ENCODE measurements at places on chromosomes 7 and 10.

GRCh38 chr7:139597028-139597427 lies 73.5 kb downstream of the CLEC2L start:
- no peak for DNase-seq

DNA sequence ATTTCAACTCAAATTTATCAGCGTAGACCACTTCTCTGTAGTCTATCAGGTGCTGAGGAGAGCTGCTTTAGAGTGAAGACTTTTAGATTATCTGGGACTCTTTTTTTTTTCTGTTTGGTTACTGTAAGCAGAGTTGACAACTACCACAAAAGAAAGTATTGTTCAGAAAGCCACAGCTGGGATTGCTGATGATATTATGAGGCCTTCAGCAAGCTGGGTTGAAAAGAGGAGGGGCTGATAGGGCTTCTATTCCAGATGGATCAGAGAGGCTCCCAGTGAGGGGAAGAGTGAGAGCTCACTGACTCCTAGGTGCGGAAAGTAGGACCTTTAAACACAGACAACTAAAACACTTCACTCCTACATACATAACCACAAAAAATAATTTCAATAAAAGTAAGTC lies 188.5 kb upstream of the FERD3L start:
- DNase-seq = no peak

- no peak for DNase-seq
Observed at GRCh38 chr10:45144326-45145070, 143.8 kb downstream of the ZNF22 start.

- no peak for DNase-seq
Observed at GRCh38 chr10:6151087-6151977, 51.4 kb upstream of the PFKFB3 start.

- DNase-seq = no peak
Observed at GRCh38 chr7:139916717-139917395, 87.8 kb downstream of the TBXAS1 start.

GRCh38 chr7:23346316-23346715 lies 47.2 kb downstream of the MALSU1 start:
- DNase-seq = no peak

GRCh38 chr10:3398825-3399646 lies 226.5 kb upstream of the PITRM1 start:
- no peak for DNase-seq

DNA sequence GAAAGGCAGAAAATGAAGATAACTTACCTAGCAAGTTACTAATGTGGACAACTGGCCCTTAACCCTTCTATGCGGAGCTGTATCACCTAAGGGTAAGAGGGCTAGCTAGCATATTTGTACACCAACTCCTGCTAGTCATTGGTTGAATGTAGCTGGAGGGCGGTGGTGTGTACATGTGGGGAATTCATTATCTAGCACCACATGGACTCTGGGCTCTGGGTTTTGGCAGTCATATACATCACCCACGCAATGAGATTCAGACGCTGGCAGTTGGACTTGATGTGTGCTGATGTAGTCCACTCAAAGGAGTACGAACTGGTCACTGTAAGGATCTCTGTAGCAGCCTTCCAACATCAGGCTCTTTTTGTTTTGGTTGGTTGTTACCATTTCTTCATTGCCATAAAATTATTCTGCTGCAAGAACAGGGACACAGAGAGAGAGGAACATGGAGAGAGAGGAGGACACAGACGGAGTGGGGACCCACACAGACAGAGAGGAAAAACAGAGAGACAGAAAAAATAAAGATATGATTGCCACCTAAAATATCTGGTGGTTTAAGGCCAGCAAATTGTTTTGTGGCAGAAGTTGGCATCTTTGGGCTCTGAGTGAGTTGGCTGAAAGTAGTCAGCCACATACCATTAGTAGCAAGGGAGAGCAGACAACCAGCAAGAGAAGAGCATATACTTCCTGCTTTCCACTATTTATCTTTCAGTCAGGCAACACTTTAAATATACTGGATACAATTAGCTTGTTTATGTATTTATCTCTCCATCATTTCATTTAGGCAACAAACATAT lies 76.7 kb upstream of the MTPN start:
- no peak for DNase-seq

- no peak for DNase-seq
Observed at GRCh38 chr7:137591421-137591837, 247.9 kb upstream of the PTN start.

GRCh38 chr7:79452495-79453265 lies 787 bp downstream of the MAGI2 start:
- no peak for DNase-seq

DNA sequence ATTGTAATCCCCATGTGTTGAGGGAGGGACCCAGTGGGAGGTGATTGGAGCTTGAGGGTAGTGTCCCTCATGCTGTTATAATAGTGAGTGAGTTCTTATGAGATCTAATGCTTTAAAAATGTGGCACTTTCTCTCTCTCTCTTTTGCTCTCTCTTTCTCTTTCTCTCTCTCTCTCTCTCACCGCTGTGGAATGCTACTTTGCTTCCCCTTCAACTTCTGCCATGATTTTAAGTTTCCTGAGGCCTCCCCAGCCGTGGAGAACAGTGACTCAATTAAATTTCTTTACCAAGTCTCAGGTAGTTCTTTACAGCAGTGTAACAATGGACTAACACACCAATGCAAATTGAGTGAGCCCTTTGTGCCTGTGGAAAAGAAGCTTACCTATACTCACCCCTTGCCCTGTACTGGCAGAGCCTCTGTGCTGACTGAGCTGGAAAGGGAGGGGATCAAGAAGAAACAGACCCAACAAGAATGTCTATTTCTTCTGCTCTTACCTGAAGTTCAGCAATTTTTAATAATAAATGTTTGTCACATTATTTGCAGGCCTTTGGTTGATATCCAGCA lies 642.5 kb upstream of the KCND2 start:
- no peak for DNase-seq

GRCh38 chr10:12243864-12244620 lies 48.1 kb downstream of the CDC123 start:
- DNase-seq = no peak

DNA sequence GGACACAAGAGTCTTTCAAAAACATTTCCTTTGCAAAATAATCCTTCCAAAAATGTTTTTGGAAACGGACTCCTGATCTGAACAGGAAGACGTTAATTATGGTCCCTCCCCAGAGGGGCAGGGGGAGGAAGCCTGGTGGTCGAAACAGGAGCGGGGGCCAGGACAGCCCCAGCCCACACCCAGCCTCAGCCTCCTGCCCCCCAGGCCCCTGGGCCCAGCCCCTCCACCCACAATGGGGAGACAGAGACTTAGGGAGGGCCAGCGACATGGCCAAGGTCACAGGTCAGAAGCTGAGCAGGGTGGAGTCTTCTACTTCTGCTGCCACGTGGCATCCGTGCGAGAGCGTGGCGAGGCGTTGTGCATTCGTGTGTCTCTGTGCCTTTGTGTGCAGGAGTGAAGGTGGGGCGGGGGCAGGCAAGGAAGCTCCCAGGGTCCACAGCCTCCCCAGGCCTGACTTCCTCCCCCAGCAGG lies 14.0 kb upstream of the GRIFIN start:
- no peak for DNase-seq

- DNase-seq = no peak
Observed at GRCh38 chr7:27955011-27955410, 215.0 kb downstream of the TAX1BP1 start.

- no peak for DNase-seq
Observed at GRCh38 chr10:2985729-2986232, 81.6 kb upstream of the PFKP start.

GRCh38 chr10:3735175-3735574 lies 49.8 kb downstream of the KLF6 start:
- DNase-seq = no peak

DNA sequence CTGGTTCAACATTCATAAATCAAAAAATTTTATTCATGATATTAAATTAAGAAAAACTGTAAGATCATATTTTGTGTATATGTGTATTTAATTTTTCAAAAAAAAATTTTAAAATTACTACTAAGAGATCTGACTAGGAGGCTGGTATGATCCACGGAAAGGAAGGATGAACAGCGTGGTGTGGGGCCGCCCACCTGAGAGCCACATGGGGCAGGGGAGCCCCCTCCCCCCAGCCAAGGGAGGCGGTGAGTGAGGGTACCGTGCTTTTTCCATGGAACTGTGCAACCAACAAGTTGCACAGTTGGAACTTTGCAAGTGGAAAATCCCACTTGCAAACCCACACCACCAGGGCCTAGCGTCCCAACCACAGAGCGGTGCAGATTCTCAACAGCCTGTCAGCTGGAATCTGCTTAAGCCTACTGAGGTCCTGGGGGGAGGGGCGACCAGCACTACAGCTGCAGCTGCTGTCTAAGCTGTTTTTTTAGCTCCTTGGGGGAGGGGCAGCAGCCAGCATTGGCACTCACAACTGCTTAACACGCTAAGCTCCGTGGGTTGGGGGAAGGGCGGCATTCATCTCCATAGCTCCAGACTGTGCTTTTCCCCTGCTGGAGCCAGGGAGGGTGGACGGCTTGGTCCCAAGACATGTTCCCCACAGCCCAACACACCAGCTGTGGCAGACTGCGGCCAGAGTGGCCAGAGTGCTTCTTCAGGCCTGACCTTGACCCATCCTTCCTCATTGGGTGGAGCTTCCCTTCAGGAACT lies 94.2 kb upstream of the IGFBP3 start:
- no peak for DNase-seq

DNA sequence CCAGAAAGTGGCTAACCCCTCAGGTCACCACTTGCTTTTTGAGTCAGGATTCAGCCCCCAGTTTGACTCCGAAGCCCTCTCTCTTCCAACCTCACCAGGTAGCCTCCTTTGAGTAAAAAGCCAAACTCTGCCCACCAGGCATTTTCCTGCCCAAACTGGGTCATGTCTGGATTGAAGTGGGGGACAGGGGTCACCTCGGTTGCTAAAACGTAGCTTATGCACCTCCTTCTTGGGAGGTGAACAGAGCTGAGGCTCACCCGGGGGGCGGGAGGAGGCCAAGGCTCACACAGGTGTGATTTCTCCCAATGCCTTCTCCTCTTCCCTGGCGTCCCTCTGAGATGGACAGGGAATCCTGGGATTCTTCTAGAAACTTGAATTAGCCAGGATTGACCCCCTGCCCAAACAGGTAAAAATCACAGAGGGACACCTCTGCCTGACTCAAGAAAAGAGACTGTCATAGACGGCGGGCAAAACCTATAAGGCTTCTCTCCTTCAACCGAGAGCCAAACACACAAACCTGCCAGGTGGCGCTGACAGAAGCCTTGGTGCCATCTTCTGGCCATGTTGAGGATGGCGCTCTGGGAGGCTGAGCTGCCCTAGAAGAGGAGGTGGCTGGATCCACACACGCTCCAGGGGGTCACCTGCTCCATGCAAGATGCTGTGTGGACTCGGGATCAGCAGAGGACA lies 51.6 kb downstream of the PRLHR start:
- no peak for DNase-seq

DNA sequence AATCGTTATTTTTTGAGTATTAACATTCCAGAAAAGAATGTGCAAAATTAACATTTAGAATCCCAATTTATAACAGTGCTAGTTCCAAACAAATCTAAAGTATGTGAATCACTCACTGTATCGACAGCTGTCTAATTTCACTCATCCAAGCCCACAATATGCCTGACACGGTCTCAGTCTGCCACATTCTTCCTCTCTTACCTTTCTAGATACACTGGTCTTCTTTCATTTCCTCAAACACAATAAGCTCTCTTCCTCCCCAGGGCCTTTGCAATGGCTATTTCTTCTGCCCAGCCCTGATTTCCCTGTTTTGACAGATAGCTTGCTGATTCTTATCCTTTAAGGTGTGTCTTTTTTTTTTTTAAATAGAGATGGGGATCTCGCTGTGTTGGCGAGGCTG lies 48.8 kb downstream of the UBE2H start:
- DNase-seq = no peak

- DNase-seq = no peak
Observed at GRCh38 chr10:43415544-43415943, 6.6 kb upstream of the HNRNPF start.

DNA sequence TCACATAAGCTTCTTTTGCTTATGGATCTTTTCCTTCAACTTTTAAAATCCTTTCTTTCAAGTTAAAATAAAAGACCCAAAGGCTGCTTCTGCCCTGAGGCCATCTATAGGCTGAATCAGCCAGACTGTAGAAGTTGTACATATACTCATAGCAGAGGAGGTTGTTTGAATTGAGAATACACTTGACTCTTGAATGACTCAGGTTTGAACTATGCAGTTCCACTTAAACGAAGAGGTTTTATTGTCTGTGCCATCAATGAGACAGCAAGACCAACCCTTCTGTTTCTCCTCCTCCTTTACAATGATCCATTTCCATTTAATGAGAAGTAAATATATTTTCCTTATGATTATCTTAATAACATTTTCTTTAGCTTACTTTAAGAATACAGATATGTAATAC lies 5.8 kb downstream of the ZNF365 start:
- no peak for DNase-seq

DNA sequence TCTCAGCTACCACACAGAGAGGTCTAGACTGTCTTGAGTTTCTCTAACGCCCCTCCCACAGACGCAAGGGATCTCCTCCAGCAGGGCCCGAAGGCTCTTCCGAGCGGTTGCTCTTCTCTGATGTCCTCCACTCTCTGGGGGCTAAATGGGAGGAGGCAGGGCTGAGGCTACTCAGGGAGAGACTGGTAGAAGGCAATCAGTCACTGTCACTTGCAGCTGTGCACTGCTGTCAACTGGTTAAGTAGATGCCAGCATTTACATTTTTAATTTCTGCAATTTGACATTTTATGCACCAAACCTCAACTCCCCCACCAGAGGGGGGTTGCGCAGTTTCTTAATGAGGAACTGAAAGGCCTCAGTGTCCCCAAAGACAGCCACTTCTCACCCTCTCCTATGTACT lies 442.8 kb downstream of the PLXNA4 start:
- DNase-seq = no peak

GRCh38 chr10:63544418-63544817 lies 23.2 kb downstream of the REEP3 start:
- no peak for DNase-seq

DNA sequence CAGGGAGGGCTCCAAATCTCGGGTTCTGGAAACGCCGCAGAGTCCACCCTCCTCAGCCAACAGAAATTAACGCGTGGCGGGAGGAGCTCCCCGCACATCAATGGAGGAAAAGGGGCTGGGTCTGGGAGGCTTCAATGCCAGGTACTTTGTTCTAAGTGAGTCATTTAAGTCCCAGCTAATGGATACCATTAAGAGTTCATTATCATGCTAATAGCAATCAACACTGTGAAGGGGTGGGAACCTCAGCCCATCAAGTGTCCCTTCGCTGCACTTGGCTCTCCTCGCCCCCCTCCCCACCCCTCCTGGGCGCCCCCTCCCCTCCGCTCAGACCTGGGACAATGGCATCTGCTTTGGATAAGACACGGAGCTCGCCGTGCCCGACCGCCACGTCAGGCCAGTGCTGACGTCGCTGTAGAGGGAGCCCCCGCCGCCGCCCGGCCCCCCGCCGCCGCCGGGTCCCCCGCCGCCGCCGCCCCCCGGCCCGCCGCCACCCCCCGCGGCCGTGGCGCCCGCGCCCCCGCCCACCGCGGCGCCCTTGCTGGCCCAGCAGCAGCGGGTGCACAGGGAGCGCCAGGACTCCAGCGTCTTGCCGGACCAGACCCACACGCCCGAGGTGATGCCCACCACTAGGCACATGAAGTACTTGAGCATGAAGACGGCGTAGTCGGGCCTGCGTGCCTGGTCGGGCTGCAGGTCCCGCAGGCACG lies 2.9 kb downstream of the FZD8 start:
- no peak for DNase-seq

Measured in activated gamma-delta T cell treated with anti-CD3 and anti-CD28 coated beads, Interleukin-2, amount 50 U/mL, for 16 hours (primary cell).